A673 (cell line): ENCODE measurements at places on chromosomes 5 and 9. TPM values are rescaled to one million over a fixed set of nuclear protein-coding genes. Genes with fewer than 3 reads are reported as not detected.

CAMLG gene
- 37.6 and 38.8 TPM in 2 replicates for total RNA-seq

DIPK1B gene
- total RNA-seq: 26.4 and 35.3 TPM in 2 replicates

GRCh38 chr9:34272101-34272541, 56.9 kb downstream of the KIF24 start:
- DNase-seq: peak; percentile 39

HTR1A gene
- not detected in 2 replicates for total RNA-seq

DNA sequence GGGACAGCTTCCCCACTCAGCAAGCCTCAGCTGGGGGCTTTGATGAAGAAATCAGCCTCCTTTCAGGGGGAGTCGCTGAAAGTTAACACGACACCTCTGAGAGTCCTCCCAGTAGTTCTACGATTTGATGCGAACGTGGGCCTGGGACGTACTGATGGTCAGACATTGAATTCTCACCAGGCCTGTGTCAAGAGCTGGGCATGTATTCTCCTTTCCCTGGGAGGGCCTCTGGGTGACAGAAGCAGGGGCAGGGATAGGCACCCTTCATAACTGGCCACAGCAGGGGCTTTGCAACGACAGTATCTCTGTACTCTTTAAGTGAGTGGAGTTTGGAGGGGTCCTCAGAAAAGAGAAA, 15.6 kb upstream of the COL5A1 start:
- no peak for DNase-seq

- peak; percentile 27 for DNase-seq
Observed at GRCh38 chr9:100150214-100150613, 51.2 kb downstream of the INVS start.

SLC25A48 gene
- not detected in 2 replicates for total RNA-seq

- DNase-seq: no peak
Observed at GRCh38 chr5:16450163-16450562, 15.4 kb downstream of the ZNF622 start.

DNA sequence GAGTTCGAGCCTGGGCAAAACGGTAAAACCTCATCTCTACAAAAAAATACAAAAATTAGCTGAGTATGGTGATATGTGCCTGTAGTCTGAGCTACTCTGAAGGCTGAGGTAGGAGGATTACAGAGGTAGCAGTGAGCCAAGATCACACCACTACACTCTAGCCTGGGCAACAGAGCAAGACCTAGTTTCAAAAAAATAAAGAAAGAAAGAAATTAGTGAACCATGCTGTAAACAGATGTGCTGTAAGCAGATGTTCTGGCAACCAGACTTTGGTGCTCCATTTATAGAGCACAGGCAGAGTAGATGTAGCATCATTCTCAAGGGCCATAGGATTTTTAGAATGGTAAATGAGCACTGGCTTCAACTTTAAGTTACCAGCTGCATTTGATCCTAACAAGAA, 115.4 kb downstream of the ST8SIA4 start:
- no peak for DNase-seq

BASP1 gene
- total RNA-seq: 394 and 397 TPM in 2 replicates

IL33 gene
- 1.6 and 3.3 TPM in 2 replicates for total RNA-seq

ESM1 gene
- total RNA-seq: not detected in 2 replicates

- DNase-seq: no peak
Observed at GRCh38 chr9:7266911-7267595, 509.3 kb downstream of the KDM4C start.

NPR3 gene
- total RNA-seq: 5.3 and 6.0 TPM in 2 replicates

- no peak for DNase-seq
Observed at GRCh38 chr9:99752417-99753109, 69.1 kb upstream of the NR4A3 start.

DNA sequence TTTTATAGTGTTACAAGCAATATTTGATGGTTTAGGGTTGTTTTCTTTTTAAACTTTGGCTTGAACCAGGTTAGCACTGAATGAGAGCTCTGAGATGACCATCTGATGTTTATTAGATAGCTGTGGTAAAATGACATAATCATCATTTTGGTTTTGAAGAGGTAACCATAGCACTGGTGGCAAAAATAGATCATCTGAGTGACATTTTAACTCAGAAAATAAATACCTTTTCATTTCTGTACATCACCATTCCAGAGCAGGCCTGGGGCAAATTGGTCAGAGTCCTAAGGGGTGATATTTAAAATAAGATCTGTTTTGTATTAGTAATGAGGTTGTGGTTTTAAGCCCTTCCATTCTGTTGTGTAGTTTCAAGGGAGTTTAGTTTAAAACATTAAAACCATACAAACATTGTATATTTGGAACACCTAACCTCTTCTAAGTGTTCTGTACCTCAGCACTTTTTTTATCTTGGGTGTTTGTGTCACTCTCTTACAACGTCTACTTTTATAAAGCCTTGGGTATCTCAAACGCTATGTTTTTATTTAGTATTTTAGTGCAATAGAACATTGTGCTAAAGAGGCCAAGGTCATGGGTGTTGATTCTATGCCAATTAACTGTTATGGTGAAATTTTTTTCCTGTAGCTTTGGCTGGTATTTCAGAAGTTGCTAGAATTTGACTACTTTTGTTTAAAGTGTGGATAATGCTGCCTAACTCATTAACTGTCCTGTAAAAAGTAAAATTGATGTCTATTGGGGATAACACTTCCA, 166.1 kb downstream of the CD180 start:
- DNase-seq: no peak

ELAVL2 gene
- total RNA-seq: not detected in 2 replicates

WDR31 gene
- 1.3 and 2.4 TPM in 2 replicates for total RNA-seq

DNA sequence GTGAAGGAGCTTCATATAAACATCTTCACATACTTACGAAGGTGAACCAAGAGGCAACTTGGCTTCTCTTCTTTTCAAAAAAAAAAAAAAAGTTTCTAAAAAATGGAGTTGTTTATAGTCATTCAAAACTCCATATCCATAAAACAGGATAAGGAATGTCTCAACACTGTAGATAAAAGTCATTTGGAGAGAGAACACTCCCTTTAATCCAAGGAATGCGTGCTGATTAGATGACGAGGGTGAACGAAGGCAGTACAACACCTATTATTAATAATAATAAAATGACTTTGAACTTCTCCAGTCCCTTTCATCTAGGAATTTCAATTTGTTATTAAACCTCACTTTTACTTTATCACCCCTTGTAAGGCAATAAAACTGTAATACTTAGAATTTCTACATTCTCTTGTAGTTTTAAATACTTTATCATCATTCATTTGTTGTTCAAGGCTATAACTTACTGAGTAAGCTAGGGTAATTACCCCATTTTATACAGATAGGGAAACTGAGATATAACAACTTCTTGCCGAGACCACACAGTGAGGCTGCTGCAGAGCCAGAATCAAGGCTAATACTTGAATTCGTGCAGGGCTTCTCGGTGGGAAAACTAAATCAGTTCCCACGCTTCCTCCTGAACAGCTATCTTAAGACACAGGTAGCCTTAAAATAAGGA, 377.1 kb downstream of the EFNA5 start:
- no peak for DNase-seq

DNA sequence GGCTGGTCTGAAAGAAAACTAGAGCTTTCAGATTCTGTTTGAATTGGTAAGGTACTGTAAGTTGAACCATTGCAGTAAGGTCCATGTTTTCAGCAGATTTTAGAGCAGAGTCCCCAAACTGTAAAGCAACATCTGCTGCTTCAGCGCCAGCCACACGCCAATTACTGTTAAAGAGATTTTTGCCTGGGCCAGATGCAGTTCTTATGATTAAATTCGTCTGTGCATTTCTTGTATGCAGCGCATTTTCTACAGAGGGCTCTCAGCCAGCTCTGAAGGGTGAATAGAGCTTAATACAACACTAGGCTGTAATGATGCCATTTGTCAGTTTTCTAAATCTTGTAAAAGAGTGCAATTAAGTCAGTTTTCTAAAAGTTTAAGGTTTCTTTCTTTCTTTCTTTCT, 246.3 kb downstream of the COX7C start:
- no peak for DNase-seq

- no peak for DNase-seq
Observed at GRCh38 chr9:129558063-129558550, 62.8 kb downstream of the C9orf50 start.

PCDHA9 gene
- total RNA-seq: 0.33 and 0.37 TPM in 2 replicates

- DNase-seq: no peak
Observed at GRCh38 chr9:95177617-95178016, 139.9 kb downstream of the FANCC start.

GRCh38 chr5:68494771-68495170, 279.2 kb downstream of the PIK3R1 start:
- DNase-seq: no peak

DNA sequence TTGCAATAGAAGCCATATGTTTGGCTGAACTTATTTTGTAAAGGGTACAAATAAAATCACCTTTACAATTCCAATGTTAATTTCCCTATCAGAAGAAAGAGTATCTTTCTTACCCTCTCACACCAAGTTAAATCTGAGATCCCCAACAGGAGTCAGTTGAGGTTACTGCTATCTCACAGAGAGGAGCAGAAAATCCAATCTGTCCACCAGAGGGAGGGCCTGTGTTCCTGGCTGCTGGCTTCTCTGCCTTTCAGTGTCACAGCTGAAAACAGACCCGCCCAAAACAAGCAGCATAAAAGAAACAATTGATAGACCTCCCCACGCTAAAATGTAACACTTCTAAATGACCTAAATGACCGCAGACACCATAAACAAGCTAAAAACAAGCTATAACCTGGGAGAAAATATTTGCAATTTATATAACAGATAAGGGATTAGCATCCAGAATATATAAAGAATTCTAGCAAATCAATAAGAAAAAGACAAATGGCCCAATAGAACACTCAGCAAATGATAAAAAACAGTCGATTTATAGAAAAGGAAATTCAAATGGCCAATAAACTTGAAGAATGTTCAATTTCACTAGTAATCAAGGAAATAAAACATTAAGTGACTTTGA, 24.5 kb upstream of the MVB12B start:
- peak; percentile 68 for DNase-seq

DNA sequence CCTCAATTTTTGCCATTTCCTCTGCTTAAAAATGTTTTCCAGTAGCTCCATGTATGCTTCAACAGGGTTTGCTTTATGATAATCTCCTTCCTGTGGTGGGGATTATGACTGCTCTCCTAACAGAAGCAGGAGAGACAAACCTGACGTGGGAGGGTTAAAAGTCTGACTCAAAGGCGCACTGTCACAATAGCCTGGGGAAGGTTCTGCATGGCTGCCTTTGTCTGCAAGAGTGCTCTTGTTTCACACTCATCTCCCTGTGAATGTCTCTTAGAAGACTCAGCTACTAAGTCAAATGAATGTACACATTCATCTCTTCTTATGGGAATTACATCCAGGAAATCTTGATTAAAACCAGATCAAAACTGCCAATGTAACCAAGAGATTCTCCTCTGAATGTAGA, 90.9 kb upstream of the MTAP start:
- peak; percentile 80 for DNase-seq

ANKH gene
- total RNA-seq: 8.8 and 13.9 TPM in 2 replicates

CKMT2 gene
- total RNA-seq: not detected in 2 replicates

DPYSL3 gene
- total RNA-seq: 24.8 and 35.3 TPM in 2 replicates

LHX3 gene
- total RNA-seq: 0.11 TPM in 1 of 2 replicates, not detected in the other

- no peak for DNase-seq
Observed at GRCh38 chr5:174418809-174419539, 305.4 kb upstream of the MSX2 start.

DNA sequence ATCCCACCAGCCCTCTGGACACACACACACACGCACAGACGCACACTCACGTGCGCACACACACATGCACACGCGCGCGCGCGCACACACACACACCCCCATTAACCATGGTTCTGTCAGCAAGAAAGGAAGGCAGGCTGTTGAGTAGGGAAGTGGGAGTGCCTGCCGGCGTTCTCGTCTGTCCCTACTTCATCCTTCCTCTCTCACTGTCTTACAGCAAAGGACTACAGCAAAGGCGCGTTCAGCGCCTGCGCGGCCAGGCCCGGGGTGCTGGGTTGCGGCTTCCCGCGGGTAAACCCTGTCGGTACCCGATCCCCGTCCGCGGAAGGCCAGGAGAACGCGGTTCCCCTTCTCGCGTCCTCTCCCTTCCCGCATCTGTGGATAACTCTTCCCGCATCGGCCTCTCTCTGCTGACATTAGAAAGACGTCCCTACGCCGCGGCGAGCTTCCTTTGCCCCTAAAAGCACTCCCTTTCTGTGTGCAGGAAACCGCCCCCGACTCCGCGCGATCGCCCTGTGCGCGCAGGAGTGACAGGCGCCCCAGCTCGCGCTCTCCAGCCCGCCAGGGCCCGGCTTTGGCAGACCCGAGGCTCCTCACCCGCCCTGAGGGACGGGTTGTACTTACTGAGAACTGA, 219.2 kb downstream of the AGTPBP1 start:
- peak; percentile 55 for DNase-seq

GRCh38 chr9:131361202-131361833, 32.6 kb upstream of the PRRC2B start:
- no peak for DNase-seq

BRINP1 gene
- total RNA-seq: not detected in 2 replicates

DNA sequence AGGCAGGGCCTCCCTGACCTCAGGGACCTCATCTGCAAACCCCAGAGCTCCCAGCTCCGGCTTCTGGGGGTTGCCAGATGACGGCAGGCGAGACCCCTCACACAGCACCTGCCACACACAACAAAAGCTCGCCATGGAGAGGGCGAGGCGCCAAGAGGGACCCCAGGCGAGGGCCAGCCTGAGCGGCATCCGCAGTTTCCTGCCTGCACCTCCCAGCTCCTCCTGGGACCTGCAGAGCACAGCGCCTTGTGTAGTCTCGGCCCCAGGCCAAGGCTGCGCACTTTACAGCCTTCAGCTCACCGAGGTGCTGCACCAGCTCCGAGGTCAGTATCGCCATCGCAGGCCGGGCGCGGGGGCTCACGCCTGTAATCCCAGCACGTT, 82.4 kb upstream of the ADAMTS2 start:
- DNase-seq: no peak

ANKRD18B gene
- not detected in 2 replicates for total RNA-seq

CDH9 gene
- not detected in 2 replicates for total RNA-seq

DNA sequence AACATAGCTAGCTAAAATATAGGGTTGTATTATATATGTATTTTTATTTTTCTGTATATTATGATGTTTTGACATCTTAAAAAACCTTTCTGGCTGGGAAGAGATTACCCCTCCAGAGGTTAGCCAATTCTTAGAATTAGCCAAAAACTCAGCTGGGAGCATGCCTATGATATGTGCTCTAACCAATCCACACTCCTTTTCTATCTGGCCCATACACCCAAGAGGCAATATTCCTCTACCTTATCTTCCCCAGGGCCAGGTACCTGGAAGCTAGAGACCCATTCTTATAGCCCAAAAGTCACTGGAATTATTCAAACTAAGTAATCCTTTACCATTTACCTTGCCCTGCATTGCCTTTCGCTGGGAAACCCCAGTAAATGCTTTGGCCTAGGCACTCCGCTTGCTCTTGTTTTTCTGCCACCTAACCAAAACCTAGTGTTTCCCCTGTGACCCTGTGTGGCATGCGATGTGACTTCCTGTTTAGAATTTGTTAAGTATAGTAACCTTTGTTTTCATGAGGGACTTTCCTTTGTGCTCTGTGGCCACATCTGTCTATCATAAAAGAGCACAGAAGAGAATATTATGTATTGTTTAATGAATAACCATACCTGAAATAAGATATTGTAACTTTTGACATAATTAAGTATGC, 37.4 kb downstream of the CSNK1G3 start:
- no peak for DNase-seq

PCDHA1 gene
- 0.45 and 0.96 TPM in 2 replicates for total RNA-seq

PCDHGA6 gene
- total RNA-seq: 20.2 and 21.6 TPM in 2 replicates

SH3RF2 gene
- 21.1 and 22.9 TPM in 2 replicates for total RNA-seq

PLCXD3 gene
- 1.3 and 1.7 TPM in 2 replicates for total RNA-seq

- DNase-seq: peak; percentile 30
Observed at GRCh38 chr9:94056442-94056974, 27.8 kb upstream of the PTPDC1 start.
